ENCODE measurements at places on chromosomes 2 and 18.

- DNase-seq = peak; percentile 74
These were observed 179.8 kb downstream of the NEDD4L start for GRCh38 chr18:58223717-58224424.

DNA sequence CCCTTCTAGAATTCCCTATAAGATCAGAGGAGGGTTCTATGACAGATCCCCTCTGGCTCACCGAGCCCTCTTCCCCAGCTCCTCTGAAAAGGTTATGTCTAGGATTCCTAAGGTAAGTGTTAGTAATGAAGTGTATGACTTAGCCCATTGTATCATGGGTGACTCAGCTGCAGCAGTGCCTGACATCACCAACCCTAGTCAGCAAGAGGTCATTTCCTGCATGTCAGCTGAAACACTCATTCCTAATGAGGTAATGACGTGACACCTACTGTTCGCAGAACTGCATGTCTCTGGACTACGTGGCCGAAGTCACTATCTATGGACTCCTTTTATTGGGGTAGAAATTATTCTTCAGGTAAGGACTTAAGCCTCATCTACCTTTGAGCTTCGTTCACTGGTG lies 196.1 kb upstream of the MYT1L start:
- no peak for DNase-seq

DNA sequence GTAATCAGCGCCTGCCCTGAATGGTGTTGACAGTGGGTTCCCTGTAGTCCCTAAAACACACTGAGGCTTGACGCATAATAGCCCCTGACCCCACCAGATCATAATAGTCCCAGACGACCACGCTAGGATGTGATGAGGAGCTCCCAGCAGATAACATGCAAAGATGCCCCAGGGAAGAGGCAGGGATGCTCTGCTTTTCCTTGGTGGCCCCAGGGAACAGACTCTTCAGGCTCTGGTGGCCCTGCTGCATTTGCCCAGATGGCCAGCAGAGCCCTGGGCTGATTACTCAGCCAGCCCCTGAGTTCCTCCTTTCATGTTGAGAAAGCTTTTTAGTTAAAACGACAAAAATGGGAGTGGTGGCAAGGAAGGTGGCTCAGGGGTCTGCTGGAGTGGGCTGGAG lies 5.9 kb upstream of the NCKAP5 start:
- no peak for DNase-seq

DNA sequence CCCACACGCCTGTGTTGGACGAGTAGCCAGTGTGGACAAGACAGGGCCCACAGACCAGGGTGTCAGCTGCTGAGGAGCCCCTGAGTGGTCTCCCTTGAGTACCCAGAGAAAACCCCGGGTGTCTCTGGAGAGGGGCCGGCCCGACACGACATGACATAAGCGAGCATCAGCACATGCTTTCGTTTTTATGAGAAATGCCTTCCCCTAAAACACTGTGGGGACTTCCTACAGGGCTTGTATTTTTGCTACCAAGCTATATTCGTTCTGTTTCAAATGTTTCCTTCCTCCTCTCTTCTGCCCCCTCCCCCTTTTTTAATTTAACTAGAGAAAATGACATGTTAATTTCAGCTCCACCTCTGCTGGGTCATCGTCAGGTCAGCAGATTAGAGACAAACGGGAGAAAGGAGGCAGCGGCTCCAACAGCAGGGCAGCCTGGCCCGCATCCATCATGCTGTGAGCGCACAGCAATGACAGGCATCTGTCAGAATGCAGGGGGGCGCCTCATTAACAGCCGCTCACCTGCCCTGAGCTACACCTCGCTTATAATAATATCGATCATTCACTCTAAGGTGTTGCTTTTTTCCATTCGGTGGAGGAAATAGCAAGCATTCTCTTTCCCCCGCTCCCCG lies 286.2 kb downstream of the ZNF516 start:
- DNase-seq = no peak

DNA sequence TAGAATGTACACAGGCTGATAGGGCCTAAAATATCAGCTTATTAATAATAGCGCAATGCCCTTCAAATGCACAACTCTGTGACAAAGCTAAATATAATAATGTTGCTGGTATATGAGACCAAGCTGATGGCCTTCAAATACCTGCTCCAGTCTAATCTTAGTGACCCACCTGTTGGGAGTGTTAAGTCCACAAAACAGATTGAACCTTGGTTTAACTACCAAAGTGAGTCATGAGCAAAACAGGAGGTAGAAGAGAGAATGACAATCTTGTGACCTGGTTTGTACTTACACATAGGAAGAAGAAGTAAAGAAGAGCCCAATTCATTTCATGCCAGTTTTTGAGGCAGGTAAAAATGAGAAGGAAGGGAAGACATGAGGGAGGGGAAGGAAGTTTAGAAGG lies 295.0 kb downstream of the NR4A2 start:
- no peak for DNase-seq

GRCh38 chr2:196077821-196078220 lies 9.2 kb upstream of the DNAH7 start:
- no peak for DNase-seq

All from umbilical cord (tissue), 2 donors.